ENCODE measurements at places on chromosomes 4 and X.

GRCh38 chrX:109714340-109714958, 18.6 kb downstream of the ACSL4 start:
- DNase-seq = no peak

DNA sequence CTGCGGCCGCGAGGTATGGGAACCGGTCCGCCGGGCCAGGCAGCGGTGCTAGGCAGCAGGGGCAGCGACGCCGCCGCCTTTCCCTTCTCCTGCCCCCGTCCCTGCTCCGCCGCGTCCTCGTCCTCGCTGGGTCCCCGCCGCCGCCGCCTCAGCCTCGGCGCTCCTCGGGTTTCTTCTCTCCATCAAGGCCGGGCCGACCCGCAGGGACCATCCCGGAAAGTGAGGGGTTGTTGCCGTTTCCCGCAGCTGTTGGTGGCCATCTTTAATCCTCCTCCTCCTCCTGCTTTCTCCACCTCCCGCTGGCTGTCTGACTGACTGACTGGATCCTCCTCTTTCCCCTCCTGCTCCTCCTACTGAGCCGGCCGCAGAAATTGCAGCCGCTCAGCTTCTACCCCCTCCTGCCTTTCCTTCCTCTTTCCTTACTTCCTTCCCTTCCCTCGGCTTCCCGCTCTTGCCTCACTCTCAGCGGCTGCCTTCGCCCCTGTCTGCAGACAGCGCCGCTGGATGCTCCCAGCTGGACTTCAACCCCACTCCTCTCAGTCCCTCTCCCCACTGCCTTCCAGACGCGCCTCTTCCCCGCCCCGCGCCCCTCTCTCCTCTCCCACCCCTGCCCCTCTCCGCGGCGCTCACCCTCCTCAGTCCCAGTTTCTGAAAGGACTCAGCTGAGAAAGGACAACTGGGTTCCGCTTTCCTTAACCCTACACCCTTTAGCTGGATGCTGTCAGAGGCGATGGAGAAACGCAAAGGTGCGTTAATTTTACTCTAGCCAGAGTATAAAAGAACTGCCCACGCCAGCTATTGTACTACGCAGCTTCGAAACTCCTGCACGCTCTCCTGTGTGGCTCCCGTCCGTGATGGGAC, at the start of gene WDFY3:
Gene WDFY3, minus strand, starts transcription at position 309 of the 861 bp plus-strand sequence. CDS start 106,099 bp downstream, outside the sequence.
- DNase-seq = peak; percentile 35

GRCh38 chr4:54999003-54999402, 126.4 kb downstream of the KDR start:
- no peak for DNase-seq

DNA sequence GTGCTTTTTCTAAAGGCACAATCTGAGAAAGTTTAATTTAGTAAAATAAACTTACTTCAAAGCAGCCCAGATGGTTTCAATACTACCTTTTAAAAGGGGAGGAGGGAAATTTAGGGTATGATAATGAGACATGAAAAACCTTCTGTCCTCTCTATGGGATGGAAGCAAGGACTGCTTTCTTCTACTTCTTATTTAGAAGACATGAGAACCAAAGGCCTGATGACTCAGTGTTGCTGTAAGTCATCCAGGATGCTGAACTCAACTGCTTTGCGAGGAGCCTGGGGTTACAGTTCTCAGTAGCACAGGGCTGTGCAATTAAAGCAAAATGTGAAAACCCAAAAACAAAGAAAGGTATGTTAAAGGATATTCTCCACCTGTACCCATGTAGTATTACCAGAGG, 140.8 kb upstream of the EDNRA start:
- no peak for DNase-seq

DNA sequence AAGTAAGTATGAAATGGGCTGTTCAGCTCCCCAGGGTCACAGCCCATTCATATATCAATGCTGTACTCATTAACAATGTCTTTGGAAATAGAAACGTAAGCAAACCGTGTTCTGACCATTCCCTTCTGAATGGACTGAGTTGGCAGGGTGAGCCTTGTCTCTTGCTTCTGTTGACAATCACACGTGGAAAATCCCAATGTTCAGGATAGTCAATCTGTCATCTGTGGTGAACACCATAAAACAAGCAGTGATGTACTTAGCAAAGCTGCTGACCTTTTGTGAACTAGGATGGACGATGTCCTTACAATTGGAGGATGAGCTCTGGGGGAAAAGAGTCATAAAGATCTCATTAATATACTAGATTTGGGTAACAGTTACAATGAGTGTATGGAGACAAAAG, 109.6 kb upstream of the PAQR3 start:
- DNase-seq = no peak

DNA sequence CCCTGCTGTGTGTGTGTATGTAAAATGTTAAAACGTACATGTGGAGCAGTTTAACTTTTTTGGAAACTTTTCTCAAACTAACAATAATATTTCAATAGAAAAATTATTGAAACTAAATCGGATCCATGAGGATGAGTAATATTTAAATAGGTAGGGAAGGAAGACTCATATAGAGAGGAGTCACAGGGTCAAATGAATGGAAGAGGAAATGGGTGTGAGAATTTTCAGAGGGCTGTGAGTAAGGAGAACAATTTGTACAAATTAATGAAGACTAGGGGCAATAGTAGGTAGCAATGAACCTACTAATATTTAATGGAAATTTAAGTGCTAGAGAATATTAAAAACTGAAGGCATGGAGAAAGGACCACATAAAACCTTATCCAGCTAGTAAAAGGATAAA, 290.7 kb upstream of the PCDH18 start:
- no peak for DNase-seq

- DNase-seq = no peak
Measured at GRCh38 chr4:90876296-90876695, 749.1 kb downstream of the CCSER1 start.

DNA sequence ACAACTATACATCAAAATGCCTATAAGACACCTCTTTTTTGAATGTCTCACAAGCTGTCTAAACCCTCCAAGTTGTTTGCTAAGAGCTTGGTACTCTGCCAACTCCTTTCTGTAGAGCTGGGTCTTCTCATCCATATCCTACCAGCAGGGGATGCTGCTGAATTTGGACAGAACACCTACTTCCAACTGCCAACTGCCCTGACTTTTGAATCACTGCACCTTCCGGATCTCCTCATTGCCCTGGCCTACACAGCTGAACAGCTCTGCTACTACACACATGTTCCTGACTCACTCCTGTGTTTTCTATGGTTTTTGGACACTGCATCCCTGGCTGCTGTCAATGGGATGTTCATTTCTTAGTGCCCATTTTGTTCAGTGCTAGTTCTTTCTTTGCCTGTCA, 18.7 kb downstream of the FAM184B start:
- no peak for DNase-seq

- DNase-seq = peak; percentile 31
Measured at GRCh38 chrX:56569378-56570057, 6.1 kb downstream of the UBQLN2 start.

GRCh38 chrX:124256216-124256615, 76.2 kb upstream of the TEX13D start:
- no peak for DNase-seq

GRCh38 chr4:7814451-7814850, 125.2 kb downstream of the AFAP1 start:
- DNase-seq = no peak

- DNase-seq = peak; percentile 42
Measured at GRCh38 chr4:10123227-10124101, 6.9 kb upstream of the WDR1 start.

Measured in activated CD4-positive, alpha-beta memory T cell treated with anti-CD3 and anti-CD28 coated beads for 36 hours (primary cell).